ENCODE measurements at places on chromosomes 13 and 19. TPM values are rescaled to one million over a fixed set of nuclear protein-coding genes. Genes with fewer than 3 reads are reported as not detected.

NOVA2 gene
- total RNA-seq = 0.30 TPM

UHRF1 gene
- 0.40 TPM for total RNA-seq

ASF1B gene
- 8.4 TPM for total RNA-seq

PCDH20 gene
- 3.0 TPM for total RNA-seq

PLEKHA4 gene
- 2.8 TPM for total RNA-seq

GPR183 gene
- 7.0 TPM for total RNA-seq

KCNJ14 gene
- 4.7 TPM for total RNA-seq

NAPSA gene
- not detected for total RNA-seq

KLF2 gene
- total RNA-seq = 27.0 TPM
